ENCODE measurements at places on chromosomes 12 and 14.

- DNase-seq = no peak
These were observed 174.8 kb downstream of the APAF1 start for GRCh38 chr12:98819821-98820404.

GRCh38 chr12:117226505-117226904 is 36.2 kb upstream of the FBXO21 start:
- no peak for DNase-seq

- no peak for DNase-seq
These were observed 203.0 kb upstream of the MYL2 start for GRCh38 chr12:111123390-111123789.

- DNase-seq = no peak
These were observed 60.7 kb downstream of the INSM2 start for GRCh38 chr14:35594616-35595015.

DNA sequence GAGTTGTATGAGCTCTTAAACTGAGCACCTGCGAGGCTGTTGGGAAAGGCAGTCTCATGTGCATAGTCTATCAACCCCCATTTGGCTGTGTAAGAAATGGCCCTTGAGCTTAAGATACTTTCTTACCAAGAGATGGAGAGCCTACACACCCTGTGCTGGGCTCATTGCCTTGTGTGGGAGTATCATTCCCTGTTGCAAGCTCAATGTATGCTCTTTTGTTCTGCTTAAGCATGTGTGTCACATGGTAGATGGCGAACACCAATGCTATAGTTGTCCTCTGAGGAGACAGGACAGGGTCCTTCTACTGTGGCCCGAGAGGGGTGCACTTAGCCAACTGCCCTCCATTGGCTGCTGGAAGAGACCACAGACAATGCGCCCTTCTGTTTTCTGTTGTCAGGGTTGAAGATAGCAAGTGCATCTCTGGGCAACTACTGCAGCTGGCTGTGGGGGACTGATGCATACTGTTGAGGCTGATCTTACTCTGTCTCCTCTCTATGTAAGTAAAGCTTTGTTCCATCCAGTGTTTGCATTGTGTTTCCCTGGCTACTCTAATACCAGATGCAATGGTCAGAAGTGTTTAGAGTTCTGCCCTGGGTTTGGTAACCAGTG is 79.5 kb downstream of the PTPRB start:
- DNase-seq = no peak

DNA sequence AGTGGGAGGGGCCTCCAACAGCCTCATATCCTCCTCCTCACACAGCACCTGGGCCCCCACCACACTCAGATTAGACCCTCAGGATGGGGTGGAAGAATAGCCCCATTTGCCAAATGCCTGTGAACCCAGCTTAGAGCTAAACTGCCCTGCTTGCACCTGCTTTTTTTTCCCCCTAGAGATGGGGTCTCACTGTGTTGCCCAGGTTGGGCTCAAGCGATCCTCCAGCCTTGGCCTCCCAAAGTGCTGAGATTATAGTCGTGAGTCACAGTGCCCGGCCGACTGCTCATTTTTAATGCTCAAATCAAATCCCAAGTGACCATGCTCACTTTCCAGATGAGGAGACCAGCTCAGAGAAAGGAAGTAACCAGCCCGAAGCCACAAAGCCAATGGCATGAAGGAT is 27.1 kb downstream of the TESC start:
- DNase-seq = no peak

GRCh38 chr14:49989966-49990365 is 97.1 kb downstream of the ARF6 start:
- DNase-seq = no peak
